ENCODE measurements at places on chromosomes 6 and 20.

GRCh38 chr6:137315081-137315480, 95.9 kb upstream of the IFNGR1 start:
- no peak for DNase-seq

DNA sequence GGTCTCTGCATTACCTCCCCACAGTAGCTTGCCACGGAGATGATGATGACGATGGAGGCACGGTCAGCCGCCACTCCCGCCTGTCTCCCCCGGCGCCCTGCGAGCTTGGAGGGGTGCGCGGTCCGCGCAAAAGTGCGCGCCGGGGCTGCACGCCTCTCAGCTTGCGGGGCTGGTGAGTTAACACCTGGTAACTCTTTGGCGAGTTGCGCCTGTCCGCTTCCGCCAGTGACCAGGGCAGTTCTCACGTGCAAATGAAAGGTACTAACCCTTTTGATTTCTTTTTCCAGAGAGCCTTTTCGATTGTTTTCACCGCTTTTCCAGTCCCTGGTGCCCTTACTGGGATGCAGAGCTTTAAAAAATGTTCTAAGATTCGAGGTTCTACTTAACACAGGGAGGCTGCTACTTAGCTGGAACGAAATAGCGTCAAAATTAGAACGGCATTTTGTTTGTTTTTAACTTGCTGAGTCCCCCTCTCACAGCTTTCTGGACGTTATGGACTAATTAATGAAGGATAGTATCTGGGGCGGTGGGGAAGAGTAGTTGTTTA, 6.2 kb downstream of the GRIK2 start:
- no peak for DNase-seq

- DNase-seq: no peak
These were observed 13.6 kb downstream of the CDC5L start for GRCh38 chr6:44401138-44401537.

GRCh38 chr6:161744211-161745067, 470.6 kb upstream of the AGPAT4 start:
- no peak for DNase-seq

- DNase-seq: no peak
These were observed 48.0 kb downstream of the SYTL3 start for GRCh38 chr6:158697811-158698210.

DNA sequence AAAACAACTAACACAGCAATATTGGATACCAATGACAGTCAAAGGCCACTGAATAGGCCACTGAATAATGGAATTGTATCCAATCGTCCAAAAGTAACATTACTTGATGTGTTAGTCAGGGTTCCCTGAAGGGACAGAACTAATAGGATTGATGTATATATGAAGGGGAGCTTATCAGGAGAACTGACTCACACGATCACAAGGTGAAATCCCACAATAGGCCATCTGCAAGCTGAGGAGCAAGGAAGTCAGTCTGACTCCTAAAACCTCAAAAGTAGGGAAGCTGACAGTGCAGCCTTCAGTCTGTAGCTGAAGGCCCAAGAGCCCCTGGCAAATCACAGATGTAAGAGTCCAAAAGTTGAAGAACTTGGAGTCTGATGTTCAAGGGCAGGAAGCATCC, 571.4 kb downstream of the PRKN start:
- DNase-seq: no peak

DNA sequence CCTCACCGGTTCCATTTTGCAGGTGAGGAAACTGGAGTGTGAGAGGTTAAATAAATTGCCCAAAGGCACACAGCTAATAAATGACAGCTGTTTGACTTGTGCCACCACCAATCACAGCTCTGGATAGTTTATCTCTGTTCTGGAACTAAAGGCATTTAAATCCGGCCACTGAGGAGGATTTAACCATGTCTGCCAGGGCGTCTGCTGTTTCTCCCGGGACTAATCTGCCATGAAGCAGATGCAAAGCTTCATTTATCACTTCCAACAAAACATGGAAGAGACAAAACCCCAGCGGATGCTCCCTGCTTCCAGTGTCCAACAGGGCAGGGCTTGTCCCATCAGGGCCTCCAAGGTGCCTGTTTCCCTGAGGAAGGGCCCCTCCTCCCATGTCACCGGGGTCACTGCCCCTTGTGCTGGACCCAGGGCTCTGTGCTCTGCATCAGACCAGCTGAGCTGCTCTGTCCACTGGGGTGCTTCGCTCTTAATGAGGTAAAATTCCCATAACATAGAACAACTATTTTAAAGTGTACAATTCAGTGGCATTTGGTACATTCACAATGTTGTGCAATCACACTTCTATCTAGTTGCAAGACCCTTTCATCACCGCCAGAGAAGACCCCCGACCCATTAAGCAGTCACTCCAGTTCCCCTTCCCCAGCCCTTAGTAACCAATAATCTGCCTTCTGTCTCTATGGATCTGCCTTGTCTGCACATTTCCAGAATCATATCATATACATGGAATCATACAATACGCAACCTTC, 244.3 kb downstream of the PTPRT start:
- DNase-seq: no peak

GRCh38 chr20:45354423-45355208, 6.4 kb upstream of the SDC4 start:
- no peak for DNase-seq

- DNase-seq: no peak
These were observed 70.0 kb upstream of the SHLD1 start for GRCh38 chr20:5680192-5680591.

DNA sequence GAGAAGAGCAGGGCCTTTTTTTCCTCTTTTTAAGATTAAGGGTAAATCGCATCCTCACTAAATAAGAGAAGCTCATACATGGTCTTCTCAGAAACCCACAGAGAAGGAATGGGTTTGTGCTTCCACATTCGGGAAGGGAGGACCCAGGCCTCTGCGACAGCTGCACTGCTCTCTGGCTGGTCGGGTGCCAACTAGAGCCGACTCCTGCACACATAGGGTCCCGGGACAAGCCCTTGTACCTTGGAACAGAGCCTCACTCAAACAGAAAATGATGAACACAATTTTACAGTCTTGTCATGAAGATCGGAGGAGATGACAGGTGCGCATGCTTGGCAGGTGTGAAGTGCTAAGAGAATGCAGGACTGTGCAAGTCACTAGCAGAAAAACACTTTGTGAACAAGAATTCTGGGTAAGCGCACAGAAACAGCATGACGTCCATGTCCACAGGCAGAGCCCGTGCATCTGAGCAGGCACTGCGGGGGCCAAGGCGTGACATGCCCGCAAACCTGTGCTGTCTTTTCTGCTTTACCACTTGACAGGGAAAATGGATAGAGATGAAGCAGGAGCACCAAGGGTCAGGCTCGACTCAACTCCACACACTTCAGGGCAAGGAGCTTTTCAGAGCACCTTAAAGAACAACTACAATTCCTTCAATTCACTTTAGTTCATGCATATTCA, 101.0 kb upstream of the MPC1 start:
- no peak for DNase-seq

DNA sequence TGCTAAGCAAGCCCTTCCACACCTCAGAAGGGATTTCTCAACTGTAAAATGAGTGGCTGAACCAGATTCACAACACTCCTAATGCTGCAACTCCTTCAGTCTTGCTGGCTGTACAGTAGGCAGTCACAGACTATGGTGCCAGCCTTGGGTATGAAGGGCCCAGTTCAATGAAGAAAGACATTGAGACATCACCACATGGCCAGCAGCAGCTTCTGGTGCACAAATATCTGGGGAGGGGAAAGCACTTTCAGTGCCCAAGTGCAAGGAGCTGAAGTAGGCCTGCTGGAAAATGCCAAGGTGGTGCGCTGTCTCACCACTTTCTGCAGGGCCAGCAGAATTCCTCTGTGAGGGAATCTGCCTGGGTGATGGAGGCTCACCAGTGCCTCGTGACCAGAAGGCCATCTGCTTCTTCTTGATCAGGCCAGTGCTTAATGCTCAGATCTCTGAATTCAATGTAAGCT, 1.8 kb downstream of the PLA2G7 start:
- DNase-seq: no peak

- no peak for DNase-seq
These were observed 6.8 kb downstream of the PRL start for GRCh38 chr6:22290045-22290444.

GRCh38 chr6:140427842-140428241, 1053.4 kb upstream of the CITED2 start:
- no peak for DNase-seq

DNA sequence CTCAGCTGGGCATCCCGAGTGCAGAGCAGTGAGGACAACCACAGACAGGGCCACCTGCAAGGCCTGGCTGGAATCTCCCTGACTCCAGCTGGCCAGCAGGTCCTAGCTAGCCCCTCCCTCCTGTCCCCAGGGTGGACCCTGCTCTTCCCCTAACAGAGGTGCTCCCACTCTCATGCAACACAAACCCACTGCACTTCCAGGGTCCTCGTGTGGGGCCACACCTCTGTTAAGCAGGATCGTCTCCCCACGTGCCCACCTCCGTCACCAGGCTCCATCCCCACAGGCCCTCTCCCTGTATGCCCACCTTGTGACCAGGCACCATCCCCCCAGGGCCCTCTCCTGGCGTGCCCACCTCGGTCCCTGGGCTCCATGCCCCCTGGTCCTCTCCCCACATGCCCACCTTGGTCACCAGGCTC, 17.3 kb downstream of the TAF4 start:
- no peak for DNase-seq

GRCh38 chr6:76174722-76175121, 102.3 kb upstream of the IMPG1 start:
- DNase-seq: no peak

GRCh38 chr20:3692706-3693294, 11.0 kb upstream of the ADAM33 start:
- DNase-seq: no peak

GRCh38 chr6:140871911-140872310, 1260.8 kb upstream of the GJE1 start:
- DNase-seq: no peak

GRCh38 chr6:151051164-151051563, 185.7 kb downstream of the MTHFD1L start:
- DNase-seq: no peak

DNA sequence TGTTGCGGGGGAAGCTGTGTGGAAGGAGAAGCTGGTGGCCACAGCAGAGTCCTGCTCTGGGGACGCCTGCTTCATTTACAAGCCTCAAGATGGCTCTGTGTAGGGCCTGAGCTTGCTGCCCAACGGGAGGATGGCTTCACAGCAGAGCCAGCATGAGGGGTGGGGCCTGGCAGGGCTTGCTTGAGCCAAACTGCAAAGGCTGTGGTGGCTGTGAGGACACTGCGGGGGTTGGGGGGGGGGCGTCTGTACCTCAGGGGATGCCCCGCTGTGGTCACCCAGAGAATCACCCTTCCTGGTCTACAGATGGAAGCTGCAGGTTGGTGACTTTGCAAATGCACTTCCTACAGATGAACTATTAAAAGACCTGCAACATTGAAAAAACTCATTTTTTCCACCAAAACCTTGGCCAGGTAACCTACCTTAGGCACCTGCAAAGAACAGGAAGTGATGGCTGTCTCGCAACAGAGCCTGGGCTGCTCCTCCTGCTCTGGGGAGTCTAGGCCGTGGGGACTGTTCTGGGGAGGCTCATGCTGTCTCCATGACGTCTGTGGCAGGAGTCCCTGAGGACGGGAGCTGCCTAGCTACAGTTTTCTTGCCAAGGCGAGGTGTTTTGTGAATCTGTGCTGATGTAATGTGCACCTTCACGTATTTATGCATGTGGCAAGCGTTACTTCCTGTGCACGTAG, 7.3 kb downstream of the NPBWR2 start:
- DNase-seq: no peak

All from stimulated activated CD4-positive, alpha-beta T cell treated with anti-CD3 and anti-CD28 coated beads, Interleukin-12 subunit alpha, Interleukin-12 subunit beta, amount 100 ng/mL, for 48 hours (primary cell).